ENCODE measurements at places on chromosomes 12 and 14.

DNA sequence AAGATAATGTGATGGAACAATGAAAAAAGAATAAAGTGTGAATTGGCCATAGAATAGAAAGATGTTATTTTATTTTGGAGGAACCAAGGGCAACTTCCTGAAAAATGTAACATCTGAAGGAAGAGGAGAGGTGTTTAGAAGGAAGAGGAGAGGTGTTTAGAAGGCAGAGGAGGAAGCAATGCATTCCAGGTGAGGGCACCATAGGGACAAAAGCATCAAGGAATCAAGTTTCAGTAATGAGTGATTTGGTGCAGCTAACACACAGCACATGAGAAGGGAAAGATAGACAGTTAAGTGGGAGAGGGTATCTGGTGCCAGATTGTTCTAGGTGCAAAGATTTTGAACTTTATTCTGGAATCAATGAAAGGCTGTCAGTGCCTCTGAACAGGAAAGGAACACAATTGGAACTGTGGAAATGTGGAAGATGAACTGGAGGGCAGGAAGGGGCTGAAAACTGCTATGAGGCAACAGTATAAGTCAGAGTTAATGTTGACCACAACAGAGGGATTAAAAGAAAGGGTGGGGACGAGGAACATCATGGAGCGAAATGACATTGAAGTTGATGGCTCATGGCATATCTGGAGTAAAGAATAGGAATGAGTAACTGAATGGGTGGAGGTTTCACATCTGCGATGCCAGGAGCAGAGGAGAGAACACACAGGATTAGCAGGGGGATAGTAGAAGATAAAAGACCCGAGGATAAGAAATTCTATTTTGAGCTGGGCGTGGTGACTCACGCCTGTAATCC, 326.6 kb downstream of the LRIG3 start:
- DNase-seq = no peak

GRCh38 chr12:118946256-118946655, 35.1 kb upstream of the SRRM4 start:
- DNase-seq = no peak

GRCh38 chr12:47360093-47360480, 280.3 kb upstream of the AMIGO2 start:
- no peak for DNase-seq

DNA sequence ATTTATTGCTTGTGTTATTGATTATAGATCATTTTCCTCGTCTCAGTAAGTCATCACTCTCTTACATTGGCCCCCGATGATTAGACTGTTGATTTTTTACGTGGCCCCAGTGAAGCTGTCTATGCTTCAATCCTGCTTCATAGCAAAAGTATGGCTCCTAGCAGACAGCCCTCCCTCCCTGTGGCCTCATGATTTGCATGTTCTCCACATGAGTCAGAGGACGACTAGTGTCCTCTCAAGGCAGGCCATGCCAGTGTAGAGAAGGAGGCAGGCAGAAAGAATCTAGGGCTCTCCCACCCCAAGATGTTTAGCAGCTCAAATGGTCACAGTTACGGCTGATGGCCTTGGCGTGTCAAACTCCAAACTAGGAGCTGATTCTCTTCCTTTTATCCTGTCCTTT, 59.6 kb downstream of the FIGNL2 start:
- no peak for DNase-seq

DNA sequence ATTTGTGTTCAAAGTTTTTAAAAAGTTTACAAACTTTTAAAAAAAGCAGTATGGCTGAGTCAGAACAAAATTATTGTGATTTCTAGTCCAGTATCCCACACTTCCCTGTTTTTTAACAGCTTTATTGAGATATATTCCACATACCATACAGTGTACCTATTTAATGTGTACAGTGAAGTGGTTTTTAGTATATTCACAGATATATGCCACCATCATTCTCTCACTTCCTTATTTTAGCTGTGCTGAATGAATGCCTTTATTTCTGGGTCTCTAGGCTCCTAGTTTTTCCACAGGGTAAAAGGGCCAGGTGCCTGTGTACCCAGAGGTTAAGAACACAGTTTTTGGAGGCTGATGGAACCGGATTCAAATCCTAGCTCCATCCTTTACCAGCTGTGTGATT, 58.9 kb upstream of the SRSF5 start:
- DNase-seq = no peak

DNA sequence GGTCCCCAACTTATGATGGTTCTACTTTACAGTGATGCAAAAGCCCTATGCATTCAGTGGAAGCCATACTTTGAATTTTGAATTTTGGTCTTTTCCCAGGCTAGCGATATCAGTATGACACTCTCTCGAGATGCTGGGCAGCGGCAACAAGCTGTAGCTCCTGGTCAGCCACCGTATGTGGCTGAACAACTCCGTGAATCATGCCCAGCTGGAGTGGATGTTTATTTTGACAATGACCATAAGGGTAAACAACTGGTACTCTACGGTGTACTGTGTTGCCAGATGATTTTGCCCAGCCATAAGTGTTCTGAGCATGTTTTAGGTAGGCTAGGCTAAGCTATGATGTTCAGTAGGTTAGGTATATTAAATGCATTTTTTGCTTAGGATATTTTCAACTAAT, 8.2 kb upstream of the ZNF410 start:
- no peak for DNase-seq

GRCh38 chr12:4540638-4541037, 1.9 kb downstream of the RAD51AP1 start:
- no peak for DNase-seq

- no peak for DNase-seq
Measured at GRCh38 chr12:92550661-92551060, 152.1 kb upstream of the PLEKHG7 start.

GRCh38 chr12:13817131-13817530, 164.3 kb downstream of the GRIN2B start:
- DNase-seq = no peak

- no peak for DNase-seq
Measured at GRCh38 chr12:3065300-3065699, 11.9 kb upstream of the TSPAN9 start.

- no peak for DNase-seq
Measured at GRCh38 chr14:30681752-30682355, 59.7 kb downstream of the SCFD1 start.

- DNase-seq = no peak
Measured at GRCh38 chr14:38302034-38302433, 46.1 kb upstream of the CLEC14A start.

DNA sequence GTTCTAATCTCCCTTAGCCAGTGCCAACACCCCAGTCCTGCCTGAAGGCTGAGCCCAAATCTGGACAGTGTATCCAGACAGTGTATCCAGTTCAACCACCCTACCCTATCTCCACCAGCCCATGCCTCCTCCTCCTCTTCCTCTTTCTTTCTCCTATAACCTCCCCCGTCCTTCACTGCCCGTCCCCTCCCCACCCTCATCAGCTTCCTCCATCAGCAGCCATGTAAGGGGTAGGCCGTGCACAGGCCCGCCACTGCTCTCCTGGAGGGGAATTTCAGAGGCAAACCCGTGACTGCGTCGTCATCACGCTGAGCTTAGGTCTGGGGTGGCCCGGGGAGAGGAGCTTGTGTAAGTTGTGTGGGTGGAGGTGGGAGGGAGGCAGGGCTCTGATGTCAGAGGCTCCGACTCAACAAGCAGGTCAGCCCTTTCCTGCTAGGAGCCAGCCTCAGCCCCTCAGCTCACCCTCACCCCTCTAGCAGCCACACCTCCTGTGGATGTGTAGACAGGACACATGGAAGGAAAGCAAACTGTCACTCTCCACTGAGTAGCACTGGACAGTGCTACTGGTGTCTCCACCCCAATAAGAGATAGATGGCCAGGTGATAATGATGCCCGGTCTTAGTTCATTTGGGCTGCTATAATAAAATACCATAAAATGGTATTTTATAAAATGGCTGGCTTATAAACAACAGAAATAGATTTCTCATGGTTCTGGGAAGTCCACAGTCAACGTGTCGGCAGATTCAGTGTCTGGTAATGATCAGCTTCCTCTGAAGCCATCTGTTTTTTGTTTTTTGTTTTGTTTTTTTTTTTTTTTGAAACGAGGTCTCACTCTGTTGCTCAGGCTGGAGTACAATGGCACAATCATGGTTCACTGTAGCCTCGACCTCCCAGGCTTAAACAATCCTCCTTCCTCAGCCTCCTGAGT, 50.5 kb downstream of the IRF2BPL start:
- DNase-seq = peak; percentile 79

GRCh38 chr12:104604995-104605675, 148.4 kb downstream of the CHST11 start:
- DNase-seq = no peak

DNA sequence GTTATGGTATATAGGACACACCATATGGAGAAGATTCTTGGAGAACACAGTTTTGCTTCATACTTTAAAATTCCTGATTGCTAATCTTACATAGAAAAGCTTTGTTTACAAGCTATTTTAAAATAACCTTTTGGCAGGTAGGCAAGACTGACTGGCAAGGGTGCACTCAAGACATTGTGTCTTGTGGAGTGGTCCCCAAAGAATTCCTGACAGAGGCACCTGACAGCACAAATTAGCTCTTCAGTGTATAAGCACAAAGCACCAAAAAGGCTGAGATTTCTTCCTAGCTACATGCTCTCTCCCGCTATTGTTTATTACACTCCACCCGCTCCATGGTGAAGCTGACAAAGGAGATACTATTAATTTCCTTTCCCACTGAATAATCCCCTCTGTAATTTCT, 139.4 kb downstream of the MON2 start:
- DNase-seq = no peak

DNA sequence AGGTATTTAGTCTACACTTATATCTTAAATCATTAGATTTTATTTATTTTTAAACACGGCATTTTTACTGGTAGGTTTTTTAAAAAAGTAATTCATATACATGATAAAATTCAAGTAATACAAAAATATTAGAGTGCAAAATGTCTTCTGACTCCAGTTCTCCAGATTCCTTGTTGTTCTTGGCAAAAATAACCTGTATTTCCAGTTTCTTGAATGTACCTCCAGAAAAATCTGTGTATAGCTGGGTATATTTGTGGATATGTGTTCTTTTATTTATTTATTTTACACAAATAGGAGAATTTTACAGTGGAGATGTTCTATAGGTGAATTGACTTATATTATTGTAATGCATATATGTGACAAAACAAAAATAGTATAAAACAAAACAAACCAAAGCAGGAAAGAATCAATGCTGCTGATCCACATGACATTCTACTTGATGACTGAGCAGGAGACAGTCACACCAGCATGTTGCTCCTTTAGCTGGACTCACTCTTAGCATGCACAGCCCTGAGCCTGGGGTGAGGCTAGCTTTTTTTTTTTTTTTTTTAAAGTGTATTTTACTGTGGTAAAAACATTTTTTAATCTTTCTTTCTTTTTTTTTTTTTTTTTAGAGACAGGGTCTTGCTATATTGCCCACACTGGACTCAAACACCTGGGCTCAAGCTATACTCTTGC, 42.2 kb upstream of the SLC38A2 start:
- no peak for DNase-seq

DNA sequence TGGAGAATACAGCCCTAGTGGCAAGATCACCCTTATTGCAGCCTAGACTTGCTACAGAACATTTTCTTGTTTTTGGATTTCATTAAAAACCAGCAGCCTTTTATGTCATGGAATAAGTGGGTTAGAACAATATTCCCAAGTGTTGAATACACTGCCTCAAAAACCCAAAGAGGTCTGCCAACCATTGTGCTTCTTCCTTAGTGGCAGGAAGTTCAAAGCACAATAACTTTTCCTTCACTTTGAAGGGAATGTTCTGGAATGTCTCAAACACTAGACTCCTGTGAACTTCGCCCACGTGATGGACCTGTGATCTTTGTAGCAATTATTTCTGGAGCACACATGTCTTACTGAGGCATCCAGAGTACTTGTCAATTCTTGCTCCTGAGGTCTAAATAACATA, 8.5 kb downstream of the SLC17A8 start:
- no peak for DNase-seq

DNA sequence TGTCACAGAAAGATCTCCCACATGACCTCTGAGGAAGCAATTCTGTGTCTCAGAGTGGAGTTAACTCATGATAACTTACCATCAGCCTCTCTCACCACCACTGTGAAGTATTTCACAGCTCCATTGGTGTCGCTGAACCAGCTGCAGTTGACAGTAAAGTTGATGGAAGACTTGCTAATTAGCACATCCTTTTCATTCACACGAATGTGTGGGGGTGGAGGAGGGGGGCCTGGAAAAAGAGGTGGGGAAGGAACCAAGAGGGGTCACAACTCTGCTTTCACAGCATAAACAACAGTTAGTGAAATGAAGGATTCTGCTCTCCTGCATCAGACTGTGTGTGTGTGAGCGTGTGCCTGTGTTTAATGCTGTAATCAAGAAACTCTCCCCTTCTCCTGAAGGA, 82.1 kb downstream of the PTPRB start:
- no peak for DNase-seq

DNA sequence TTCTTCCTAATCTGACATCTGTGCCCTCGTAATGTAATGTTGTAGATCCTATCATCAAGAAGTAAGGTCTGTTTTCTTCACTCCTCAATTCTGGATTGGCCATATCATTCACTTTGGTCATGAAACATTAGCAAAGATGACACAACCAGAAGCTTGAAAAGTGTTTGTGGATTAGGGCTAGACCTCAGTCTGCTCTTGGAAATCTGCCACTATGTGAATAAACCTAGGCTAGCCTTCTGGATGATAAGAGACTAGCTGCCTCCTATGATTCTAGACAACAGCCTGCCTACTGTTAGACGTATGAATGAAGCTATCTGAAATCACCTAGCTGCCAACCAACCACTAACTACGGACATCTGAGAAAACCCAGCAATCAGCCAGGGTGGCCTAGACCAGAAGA, 38.7 kb upstream of the LYZ start:
- DNase-seq = no peak

- DNase-seq = no peak
Measured at GRCh38 chr12:107662484-107662883, 23.1 kb upstream of the PWP1 start.

DNA sequence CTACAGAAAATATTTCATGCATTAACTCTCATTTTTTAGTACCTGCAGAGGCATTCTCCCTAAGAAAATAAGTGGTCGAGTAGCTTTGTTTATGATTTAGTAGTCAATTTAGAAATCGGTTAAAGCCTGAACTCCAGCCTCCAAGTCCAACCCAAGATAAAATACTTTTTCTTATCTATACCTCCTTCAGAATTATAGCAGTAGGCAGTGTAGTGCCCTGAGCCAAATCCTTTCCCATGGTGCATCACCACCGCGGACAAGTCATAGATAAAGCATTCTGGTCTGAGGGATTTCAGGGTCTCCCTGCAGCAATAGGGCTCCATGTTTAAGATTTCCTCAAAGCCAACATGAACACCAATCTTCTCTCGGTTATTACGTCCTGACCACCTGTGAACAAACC, 30.5 kb downstream of the USP44 start:
- no peak for DNase-seq

GRCh38 chr12:121217063-121217462, 7.1 kb downstream of the P2RX4 start:
- DNase-seq = no peak

GRCh38 chr14:102085488-102085887, 1.4 kb downstream of the HSP90AA1 start:
- DNase-seq = no peak

All from activated T-cell treated with anti-CD3 and anti-CD28 coated beads, Interleukin-2, amount 50 U/mL, for 1 hour (primary cell).